Peyer's patch (tissue), 4 donors: ENCODE measurements at places on chromosomes 1 and 21. TPM values are rescaled to one million over a fixed set of nuclear protein-coding genes. Genes with fewer than 3 reads are reported as not detected.
A peak's percentile ranks its signal among the peaks of the same experiment; 100 is the strongest.

DNA sequence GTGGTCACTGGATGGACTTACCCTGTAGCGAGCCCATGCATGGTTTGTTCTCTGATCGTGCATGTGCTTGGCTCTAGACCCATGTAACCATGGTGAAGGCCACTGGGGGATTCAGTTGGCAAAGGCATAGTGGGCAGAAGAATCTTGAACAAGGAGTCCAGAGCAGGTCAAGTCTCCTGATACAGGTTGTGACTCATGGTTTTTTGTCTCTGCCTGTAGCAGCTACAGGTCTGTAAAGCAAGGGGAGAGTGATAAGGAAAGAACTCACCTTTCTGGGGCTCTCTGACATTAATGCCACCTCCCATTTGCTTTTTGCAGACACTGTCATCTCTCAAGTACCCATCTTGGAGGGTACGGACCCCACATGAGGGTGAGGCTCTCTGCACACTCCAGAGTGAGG is 153.4 kb upstream of the CAMK1G start:
- DNase-seq = no peak

DNA sequence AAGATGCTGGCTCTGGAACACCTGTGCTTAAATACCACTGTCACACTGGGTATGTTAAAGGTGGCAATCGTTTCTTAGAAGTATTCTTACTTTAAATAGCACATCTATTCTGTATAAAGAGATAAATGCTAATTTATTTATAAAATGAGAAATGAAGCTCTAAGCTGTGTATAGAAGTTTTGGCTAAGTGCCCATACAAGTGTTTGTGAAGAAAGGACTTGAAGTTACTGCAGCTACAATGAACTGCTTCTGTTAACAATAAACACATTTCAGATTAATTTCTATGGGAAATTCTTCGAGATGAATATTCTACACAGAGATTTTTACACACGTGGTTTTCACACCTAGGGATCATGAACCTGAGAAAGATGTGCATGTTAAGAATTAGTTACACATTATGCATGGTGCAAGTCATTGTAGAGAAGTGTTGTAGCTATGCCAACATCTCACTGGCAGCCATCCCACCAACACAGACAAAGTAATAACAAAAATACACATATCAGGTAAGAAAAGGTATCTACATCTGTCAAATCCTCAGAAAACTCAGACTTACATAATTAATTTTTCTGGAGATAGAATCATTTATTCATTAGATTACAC is 16.2 kb downstream of the COL24A1 start:
- DNase-seq = no peak

- no peak for DNase-seq
Measured at GRCh38 chr1:221470000-221470698, 271.7 kb downstream of the DUSP10 start.

DNA sequence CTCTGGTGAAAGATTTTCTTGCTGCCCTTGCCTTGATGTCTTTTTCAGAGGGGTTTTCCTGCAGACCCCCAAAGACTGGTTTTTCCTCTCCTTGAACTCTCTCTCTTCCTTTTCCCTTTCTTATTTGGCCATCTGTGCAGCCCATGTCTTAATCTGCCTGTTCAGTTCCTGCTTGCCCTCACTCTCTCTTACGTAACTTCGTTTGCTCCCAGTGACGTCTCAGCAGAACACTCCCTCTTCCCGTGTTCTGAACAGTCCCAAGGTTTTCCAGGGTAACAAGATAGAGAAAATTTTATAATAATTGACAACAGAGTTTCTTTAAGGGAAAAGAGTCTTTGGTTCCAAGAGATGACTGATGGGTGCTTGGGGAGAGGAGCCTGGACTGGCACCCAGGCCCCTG is 109.1 kb upstream of the LMO4 start:
- no peak for DNase-seq

DNA sequence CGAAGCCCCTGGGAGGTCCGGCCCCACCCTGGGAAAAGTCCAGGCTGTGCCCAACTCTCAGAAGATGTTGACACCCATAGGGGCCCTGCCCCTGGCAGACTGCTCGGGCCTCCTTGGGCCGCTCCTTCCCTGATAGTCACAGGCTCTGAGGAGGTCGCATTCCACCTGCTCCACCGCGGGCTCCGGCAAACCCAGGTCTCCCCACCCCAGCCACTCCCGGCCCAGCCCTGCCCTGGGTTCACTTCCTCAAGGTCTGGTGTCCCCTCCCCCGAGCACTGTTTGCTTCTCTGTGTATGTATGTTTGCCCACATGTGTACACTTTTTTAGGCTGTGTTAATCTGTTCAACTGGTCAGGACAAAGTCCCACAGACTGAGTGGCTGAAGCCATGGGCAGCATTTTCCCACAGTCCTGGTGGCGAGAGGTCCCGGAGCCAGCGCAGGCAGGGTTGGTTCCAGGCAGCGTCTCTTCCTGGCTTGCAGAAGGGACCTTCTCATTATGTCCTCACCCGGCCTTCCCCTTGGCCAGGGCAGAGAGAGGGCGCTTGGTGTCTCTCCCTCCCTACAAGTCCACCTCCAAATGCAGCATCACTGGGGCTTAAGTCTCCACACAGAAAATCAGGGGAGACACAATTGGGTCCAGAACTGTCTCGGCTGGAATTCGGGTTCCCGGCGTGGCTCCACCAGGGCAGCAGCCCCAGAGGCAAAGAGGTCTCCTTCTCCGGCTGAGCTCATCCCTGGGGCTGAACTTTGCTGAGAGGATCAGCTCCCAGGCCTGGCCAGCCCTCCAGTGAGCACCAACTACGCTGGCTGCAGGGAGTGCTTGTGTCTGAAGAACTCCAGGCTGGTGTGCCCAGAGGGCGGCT is 10.5 kb upstream of the PRXL2B start:
- DNase-seq = peak; percentile 93

GRCh38 chr1:29352719-29353420 is 116.5 kb downstream of the PTPRU start:
- DNase-seq = no peak

S100A13 gene
- 185 TPM for total RNA-seq
